HuH-7 (cell line): ENCODE measurements at places on chromosomes 6 and 20.

DNA sequence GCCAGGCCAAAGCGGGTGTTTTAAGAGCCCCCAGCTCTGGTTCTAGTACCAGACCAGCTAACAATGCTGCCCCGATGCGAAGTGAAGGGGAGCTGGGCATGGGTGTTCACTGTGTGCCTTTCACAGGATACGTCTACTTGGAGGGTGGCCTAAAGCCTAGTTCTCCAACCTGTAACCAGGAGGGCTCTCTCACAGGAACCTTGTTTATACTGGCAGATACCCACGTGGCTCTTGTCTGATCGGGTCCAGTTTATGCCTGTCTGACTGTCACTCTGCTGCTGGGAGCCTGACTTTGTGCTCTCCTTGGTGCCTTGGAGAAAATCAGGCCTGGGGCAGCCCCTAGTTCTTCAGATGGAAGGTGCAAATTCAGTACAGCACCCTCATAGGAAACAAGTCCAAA lies 60.2 kb upstream of the RNF144B start:
- no peak for DNase-seq

- no peak for DNase-seq
These were observed 20.7 kb downstream of the CGA start for GRCh38 chr6:87074101-87074621.

DNA sequence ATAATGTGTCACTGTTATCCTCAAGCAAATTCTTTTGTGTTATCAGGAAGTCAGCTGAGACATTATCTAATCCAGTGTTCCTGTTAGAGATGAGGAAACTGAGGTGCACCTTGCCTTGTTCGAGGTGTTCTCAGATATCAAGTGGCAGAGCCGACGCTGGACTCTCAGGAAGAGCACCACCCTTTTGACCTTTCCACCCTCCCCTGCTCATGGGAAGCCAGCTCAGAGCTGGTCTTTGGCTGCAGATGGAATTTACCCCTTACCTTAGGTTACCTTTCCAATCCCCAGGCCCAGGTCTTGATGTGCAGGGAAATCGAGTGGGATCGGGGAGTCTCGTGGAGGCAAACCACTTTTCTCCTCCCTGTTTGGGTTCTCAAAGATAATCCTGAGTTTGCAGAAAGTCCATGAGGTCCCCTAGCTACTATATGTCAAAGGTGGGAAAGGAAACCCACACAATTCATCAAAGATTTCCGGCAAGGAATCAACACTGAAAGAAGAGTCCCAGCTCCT lies 62.9 kb upstream of the PIM1 start:
- no peak for DNase-seq

DNA sequence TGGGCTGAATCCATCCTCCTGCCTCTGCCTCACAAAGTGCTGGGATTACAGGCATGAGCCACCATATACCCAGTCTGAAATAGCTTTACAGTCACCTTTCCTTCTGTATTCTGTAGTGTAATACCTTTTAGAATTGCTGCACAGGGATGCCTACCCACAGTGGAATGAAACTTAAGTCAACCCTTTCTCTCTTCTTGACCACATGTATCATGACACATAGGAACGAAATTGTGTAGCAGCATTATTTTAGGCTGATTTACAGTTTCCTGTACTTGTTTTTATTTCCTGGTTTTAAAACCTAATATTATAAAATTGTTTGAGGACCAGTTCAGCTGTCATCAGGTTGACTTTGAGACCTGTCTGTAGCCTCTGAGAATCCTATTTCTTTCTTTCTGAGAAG lies 297.8 kb downstream of the ZFAND3 start:
- DNase-seq: no peak

DNA sequence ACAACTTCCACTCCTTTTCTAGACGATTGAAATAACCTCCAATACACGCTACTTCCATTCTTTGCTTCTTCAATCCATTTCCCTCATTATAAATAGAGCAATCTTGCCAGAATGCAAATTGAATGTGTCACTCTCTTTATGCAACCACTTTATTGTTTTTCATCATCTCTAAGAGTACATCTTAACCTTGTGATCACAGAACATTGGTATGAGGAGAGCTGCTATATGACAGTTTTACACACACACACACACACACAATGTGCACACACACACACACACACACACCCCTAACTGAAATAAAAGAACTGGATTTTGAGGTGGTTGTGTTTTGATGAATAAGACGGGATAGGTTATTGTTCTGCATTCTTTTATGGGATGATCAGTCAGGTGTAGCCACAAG lies 187.0 kb downstream of the HDGFL1 start:
- no peak for DNase-seq

DNA sequence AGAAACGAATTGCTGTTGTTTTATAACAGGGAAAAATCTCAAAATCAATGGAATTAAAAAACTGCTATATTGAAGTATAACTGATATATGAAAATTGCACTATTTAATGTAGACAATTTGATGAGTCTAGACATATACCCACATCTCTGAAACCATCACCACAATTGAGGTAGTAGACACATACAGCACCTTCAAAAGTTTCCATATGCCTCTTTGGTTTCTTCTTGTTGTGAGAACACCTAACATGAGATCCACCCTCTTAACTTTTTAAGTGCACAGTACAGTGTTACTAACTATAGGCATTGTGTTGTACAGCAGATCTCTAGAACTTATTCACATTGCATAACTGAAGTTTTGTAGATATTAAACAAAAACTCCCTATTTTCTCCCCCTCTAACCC lies 14.0 kb upstream of the SLC17A5 start:
- no peak for DNase-seq

GRCh38 chr6:38271081-38271480 lies 368.6 kb downstream of the BTBD9 start:
- DNase-seq: no peak
